ENCODE measurements at places on chromosomes 1 and 21.

DNA sequence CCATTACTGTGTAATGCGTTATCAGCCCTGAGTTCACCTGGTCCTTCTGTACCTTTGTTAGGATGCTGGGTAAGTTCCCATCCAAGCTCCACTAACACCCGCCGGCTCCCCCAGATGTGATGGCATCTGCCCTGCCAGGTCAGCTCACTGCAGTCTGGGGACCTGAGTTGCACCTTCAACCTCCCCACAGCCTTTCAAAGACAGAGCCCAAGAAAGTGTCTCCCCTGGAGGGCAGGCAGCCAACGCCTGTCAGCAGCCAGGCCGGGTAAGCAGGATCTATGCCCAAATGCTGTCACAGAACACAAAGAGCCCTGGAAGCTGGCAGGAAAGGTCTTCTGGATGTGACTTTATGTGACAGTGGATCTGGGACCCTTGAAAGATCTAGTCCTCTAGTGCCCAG is 13.7 kb downstream of the MRAP start:
- no peak for DNase-seq

GRCh38 chr1:38941527-38942019 is at the start of gene RHBDL2:
Gene RHBDL2, minus strand, starts transcription at chr1:38941830. Its CDS starts 22,618 bp downstream, at chr1:38919212.
- no peak for DNase-seq

GRCh38 chr1:76012341-76013205 is 62.0 kb upstream of the ST6GALNAC3 start:
- no peak for DNase-seq

DNA sequence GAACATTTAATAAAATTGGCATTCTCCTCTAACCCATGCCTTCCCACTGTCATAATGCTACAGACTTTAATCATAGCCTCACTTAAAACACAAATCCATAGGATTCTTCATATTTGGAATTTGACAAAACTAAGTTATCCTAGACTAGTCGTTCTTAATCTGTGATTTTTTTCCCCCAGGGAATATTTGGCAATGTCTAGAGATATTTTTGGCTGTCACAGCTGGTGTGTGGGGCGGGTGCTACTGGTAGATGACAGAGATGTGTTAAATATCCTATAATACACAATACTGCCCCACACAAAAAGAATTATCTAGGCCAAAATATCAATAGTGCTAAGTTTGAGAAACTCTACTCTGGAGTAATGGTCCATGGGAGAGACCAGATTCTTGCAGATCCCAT is 95.8 kb upstream of the HMGB4 start:
- no peak for DNase-seq

DNA sequence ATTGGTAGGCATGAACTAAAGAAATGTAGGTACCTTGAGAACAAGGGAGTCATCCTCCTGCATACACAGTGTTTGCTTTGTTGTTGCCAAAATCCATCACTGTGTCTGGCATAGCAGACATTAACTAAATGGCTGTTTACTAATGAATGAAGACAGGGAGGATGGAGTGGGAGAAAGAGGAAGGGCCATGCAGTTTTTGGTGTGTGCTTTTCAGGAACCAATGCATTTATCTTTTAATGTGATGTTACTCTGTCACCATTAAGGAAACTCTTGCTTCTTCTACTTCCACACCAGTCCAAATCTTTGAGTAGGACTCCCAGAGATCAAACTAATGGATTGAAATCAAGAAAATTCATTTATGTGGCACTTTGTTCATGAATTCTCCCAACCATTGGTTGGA is 55.6 kb upstream of the DUSP10 start:
- no peak for DNase-seq

DNA sequence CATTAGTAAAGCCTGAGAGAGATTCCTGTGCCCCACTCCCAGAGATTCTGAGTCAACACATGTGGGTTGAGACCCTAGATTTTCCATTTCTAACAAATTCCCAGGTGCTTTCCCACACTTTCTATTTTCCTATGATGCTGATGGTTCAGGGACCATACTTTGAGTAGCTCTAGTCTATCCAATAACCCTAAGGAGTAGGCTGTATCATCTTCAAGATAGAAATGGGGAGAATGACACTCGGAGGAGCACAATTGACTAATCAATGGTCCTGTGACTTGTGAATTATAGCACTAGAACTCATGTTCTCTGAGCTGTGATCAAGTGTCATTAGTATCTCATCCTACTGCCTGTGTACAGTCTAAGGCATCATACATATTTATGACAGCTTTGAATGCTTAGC is 232.9 kb upstream of the B3GALT2 start:
- DNase-seq: no peak

Data from activated CD4-positive, CD25-positive, alpha-beta regulatory T cell treated with anti-CD3 and anti-CD28 coated beads, Interleukin-2, amount 50 U/mL, for 72 hours (primary cell).